ENCODE measurements at places on chromosomes 7 and 10. TPM values are rescaled to one million over a fixed set of nuclear protein-coding genes. Genes with fewer than 3 reads are reported as not detected.

DNA sequence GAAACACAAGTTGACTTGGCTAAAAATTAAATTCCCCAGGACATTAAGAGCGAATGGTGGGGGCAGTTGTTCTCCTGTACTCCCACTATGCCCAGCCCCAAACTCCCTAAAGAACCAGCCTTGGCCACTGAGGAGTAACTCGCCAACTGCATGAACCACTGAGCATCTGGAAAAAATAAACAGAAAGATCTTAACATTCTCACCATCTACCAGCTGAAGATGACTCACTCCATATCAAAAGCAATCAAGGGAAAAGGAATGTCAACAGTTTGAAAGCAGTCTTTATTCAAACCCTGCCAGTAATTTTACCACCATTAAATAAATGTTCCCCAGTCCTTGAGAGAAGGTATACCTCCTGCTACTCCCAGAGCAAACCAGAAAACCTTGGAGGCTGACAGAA lies 45.4 kb downstream of the CTTNBP2 start:
- no peak for DNase-seq

DNA sequence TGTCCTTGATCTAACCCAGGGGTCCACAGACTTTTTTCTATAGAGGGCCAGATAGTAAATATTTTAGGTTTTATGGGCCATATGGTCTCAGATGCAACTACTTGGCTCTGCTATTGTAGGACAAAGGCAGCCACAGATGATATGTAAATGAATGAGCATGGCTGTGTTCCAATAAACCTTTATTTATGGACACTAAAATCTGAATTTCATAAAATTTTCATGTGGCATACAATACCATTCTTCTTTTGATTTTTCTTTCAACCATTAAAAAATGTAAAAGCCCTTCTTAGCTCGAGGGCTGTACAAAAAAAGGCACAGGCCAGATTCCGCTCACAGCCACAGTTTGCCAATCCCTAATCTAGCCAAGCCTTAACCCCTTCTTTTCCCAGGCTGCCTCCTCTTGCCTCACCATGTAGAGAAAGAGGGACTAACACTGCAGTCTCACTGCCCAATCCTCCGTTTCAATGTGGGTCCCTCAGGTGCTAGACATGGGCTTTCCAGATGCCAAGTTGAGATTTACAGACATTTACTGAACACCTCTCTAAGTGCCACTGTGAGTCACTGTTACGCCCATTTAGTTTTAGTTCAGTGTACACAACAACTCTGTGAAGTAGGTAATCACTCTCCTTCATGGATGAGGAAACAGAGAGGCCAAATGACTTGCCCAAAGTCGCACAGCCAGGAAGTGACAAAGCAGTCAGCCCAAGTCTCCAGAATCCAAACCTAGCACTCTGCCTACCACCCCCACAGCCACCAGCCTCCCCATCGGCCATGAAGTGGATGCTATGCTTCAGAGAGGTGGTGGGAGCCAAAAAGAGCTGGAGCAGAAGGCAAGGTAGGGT lies 132.6 kb upstream of the PDLIM1 start:
- no peak for DNase-seq

DNA sequence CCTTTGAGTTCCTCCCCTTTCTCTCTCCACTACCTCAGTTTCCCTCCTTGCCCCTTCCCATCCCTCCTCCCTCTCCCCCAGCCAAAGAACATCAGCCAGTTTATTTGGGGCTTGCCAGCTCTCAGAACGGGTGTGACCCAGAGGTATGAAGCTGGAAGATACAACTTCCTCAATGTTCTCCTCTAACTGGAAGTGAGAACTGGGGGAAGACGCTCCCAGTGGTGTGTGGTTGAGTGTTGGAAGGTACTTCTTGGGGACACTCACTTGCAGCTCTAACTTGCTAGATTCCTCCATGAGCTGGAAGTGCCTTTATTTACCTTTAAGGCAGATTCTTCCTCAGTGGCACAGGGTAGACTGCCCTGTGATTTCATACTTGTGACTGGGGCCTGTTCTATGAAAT lies 110.5 kb upstream of the HABP2 start:
- no peak for DNase-seq

- DNase-seq = peak; percentile 90
These were observed 864 bp downstream of the CDCA7L start for GRCh38 chr7:21944616-21945453.

DNA sequence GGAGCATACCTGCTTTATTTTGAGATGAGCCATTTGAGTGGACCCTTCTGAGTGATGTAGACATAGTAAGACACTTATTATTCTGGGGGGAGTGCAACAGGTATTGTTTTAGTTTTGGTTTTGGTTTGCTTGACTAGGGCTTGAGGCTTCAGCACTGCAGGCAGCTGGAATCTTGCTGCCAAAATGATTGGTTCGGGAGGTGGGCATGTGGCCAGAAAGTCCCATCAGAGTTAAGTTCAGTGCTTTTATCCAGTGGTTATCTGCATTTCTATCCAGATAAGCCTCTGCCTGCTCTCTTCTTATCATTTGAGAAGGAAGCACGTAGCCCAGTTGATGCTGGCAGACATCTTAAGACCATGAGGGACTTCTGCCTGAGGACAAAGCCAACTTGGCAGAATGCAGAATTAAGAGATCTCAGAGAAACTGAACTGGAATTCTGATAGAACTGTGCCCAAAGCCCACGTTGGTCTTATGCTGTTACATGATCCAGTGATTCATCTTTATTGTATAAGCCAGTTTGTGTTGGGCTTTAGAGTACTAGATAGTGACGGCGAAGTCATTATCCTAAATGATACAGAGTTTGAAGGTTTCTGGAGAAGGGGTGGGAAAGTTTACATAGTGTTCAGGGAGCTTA lies 9.6 kb upstream of the JAZF1 start:
- no peak for DNase-seq

DNA sequence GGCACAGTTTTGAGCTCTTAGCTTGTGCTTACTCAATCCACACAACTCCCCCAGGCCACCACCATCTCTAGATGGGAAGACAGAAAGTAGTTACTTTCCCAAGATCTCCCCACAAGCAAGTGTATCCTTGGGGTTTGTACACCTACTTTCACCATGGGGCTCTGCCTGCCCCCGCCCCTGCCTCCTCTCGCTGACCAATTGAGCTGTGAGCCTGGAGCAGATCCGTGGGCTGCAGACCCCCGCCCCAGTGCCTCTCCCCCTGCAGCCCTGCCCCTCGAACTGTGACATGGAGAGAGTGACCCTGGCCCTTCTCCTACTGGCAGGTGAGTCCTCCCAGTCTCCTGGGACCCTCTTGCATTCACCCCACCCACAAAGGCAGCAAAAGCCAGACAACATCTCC lies 2.0 kb downstream of the FXYD4 start:
- DNase-seq = no peak

DNA sequence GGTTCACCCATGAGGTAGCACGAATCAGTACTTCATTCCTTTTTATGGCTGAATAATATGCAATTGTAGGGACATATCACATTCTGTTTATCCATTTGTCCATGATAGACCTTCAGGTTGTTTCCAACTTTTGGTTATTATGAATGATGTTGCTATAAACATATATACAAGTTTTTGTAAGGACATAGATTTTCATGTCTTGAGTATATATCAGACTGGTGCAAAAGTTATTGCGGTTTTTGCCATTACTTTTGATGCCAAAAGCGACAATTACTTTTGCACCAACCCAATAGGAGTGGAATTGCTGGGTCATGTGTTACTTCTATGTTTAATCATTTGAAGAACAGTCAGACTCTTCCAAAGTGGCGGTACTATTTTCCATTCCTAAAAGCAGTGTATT lies 361.5 kb downstream of the RPS24 start:
- DNase-seq = no peak

The GJD4 gene
- total RNA-seq = not detected

- no peak for DNase-seq
These were observed 33.1 kb downstream of the AP5Z1 start for GRCh38 chr7:4808565-4808964.

The RAMP3 gene
- 255 TPM for total RNA-seq

DNA sequence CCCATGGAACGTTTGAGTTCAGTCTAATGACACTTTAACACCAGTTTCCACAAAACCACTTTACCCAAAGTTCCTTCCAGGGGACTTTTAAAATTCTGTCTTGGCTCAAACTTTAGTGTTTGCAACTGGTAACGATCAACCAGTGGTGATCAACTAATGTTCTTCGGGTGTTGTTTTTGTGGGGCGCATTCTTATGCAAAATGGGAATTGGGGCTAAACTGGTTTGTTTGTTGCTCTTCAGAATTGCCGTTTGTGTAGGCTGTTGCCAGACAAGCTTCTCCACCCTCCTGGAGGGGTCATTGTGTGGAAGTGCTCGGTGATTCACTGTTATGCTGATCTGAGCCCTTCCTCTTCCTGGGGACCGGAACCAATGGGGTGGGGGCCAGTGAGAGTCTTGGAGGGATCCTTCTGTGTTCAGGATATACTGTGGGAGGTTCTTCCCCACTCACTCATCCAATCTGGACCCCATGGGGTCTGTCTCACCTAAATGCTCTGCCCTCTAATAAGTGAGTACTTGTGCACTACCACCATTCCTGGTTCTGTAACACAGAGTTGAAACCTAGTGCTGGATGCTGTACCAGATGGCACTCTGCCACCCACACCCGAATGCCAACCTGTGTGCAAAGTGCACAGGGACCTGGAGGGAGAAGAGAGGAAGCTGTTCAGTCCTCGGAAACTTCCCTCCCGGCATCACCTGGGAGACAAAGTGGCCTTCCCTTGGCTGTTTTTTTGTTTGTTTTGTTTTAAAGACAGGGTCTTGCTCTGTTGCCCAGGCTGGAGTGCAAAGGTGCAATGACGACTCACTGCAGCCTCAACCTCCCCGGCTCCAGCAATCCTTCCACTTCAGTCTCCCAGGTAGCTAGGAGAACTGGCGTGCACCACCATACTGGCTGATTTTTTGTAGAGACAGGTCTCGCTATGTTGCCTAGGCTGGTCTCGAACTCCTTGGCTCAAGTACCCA lies 2.1 kb downstream of the NFE2L3 start:
- DNase-seq = no peak

DNA sequence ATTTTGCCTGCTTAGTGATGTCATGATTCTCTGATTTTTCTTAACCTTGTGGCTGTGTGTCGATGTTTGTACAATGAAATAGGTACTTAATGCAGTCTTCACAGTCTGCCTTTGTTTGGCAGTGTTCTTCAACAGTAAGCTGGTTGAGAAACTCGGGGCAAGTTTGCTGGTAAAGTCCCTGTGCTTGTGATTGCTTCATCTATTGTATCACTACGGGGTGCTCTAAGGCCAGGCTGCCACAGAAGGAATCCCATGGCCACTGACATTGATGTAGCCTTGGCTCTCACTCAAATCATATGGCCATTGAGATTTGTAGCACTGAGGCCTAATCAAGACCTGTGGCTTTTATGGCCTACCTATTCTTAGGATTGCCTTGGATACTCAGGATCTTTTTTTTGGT lies 33.5 kb upstream of the PRSS37 start:
- no peak for DNase-seq
